ENCODE measurements at places on chromosomes 7 and 10.

DNA sequence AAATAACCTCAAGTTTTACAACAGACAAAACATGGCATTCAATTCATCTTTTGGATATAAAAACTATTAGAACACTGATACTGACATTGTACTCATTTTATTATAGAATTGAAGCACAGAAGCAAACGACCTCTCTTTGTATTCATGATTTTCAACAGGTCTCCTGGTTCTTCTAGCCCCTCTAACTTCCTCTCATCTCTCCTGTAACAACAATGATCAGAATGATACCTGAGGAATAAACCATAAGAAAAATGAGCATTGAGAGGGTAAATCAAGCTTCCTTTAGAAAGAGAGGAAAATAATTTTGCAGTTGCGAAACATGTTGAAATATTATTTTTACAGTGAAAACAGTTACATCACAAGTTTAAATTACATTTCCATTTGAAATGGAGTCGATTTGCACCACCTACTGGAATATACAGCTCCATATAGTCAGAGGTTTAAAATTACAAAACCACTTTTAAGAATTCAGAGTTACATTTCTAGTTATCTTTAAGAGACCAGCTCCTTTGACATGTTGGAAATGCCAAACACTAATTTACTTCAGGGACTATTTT is 17.5 kb upstream of the TEX36 start:
- no peak for DNase-seq

GRCh38 chr10:5470062-5470751 is 29.2 kb downstream of the CALML5 start:
- no peak for DNase-seq

- DNase-seq, result no peak
Measured at GRCh38 chr10:121449482-121449924, 148.7 kb downstream of the FGFR2 start.

DNA sequence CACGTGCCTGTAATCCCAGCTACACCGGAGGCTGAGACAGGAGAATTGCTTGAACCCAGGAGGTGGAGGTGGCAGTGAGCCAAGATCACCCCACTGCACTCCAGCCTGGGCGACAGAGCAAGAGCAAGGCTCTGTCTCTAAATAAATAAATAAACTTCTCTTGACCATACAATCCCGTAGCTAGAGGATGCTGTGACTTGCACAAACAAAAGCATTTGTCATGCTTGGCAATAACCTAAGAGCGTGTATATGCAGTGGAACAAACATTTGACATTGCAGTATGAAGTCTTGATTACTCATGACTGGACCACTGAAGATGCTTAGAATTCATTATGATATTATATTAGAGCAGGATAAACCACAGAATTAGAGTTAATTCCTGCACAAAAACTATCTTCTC is 1.4 kb upstream of the C7orf57 start:
- no peak for DNase-seq

GRCh38 chr7:140360697-140361229 is 37.6 kb downstream of the SLC37A3 start:
- DNase-seq, result no peak

DNA sequence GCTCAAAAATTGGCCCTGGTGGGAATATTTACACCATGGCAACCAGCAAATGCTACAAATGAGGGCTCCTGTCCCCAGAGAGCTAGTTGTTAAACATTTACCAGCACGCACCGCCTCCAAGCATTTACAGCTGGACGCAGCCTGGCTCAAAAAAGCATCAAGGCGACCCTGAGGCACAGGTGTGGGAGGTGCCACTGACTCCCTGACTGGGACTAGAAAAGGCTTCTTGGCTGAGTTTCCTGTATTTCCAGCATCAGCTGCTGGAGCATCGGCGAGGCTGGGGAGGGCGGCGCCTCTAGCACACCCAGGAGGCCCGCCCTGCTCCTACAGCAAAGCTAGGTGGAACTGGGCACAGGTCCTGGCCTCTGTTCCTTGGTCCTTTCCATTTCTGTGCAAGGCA is 43.5 kb upstream of the ZRANB1 start:
- DNase-seq, result no peak

DNA sequence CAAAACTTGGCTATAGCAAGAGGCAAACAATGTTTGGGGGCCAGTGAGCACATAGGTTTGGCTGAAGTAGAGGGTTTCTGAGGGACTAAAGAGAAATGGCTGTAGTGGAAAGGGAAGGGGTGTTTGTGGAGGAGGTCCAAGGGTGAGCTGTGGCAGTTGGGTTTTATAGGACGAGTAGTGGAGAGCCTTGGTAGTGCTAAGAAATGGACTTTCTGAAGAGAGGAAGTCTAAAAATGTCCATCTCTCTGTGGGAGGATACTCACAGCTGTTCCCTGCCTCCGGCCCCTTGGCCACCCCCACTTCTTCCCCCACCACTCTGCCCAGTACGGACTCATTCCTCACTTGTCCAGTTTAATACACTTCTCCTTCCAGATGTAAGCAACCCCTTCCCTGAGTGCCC is 64.3 kb downstream of the ZNF22 start:
- no peak for DNase-seq

GRCh38 chr10:21078410-21079329 is 181.6 kb upstream of the NEBL start:
- no peak for DNase-seq

- DNase-seq, result no peak
Measured at GRCh38 chr10:1567152-1567551, 170.2 kb downstream of the ADARB2 start.

DNA sequence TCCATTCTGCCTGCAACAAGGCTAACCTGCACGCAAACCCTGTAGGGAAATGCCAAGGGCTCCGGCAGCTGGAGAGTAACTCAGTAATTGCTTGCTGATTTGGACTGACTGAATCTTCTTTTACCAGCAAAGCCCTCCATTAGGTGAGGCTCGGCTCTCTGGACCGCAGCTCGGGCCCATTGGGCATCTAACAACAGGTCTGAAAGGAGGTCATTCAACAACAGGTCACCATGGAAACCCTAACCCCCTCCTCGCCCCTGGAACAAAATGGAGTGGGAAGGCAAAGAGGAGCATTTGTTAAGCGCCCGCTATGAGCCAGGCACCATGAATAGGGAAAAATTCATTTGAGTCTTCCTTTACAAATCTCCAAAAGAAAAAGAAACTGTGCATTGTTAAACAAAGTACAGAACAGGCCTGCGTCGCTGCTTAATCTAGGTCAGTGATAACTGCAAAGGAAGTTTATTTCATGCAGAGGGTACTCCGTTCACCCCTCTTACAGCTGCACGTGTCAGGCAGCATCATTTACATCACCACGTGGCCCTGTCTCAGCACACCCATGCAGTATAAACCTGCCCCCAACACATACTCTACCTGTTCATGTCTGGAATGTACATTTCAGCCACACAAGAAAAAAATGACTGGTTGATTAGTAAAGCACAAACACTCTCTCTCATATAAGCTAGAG is 248.8 kb upstream of the NEBL start:
- no peak for DNase-seq

DNA sequence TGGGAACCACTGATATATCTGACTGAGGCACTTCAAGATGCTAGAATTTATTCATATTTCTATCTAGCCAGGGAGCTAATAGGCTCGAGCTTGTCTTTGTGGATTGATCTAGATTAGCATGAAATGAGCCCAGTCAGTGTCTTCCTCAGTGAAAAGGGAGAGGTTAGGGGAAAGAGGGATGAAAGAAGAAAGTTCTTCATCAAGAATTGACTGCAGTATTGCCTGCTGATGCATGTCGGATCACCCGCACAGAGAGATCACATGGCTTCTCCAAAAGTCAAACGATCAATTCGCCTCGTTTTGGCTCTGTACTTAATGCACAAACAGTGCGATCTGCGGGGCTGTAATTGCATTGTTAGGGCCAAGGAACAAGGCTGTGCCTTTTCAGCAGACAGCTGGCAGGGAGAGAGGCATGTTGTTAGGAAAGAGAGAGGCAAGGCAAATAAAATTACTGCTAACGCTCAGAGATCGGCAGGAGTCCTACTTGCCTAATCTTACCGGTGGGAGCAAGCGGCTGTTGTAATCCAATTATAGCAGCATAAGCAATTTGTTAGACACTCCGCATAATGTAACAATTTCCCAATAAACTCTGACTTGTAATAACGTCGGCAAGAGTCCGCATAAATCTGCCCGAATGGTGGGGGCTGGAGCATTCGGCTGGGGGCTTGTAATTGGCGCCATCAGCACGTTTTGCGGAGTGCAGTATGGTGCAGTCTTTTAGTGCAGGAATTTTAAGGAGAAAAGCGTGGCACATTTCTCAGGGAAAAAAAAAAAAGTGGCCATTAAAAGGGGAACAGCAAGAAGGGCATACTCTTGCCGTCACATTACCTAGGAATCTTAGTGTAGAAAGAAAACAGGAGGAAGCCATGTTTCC is 102.1 kb downstream of the POLL start:
- no peak for DNase-seq

GRCh38 chr7:55400191-55400590 is 35.1 kb downstream of the LANCL2 start:
- no peak for DNase-seq

- DNase-seq, result no peak
Measured at GRCh38 chr7:141128506-141128905, 54.6 kb downstream of the TMEM178B start.

GRCh38 chr10:106672517-106673175 is 491.9 kb downstream of the SORCS1 start:
- no peak for DNase-seq

DNA sequence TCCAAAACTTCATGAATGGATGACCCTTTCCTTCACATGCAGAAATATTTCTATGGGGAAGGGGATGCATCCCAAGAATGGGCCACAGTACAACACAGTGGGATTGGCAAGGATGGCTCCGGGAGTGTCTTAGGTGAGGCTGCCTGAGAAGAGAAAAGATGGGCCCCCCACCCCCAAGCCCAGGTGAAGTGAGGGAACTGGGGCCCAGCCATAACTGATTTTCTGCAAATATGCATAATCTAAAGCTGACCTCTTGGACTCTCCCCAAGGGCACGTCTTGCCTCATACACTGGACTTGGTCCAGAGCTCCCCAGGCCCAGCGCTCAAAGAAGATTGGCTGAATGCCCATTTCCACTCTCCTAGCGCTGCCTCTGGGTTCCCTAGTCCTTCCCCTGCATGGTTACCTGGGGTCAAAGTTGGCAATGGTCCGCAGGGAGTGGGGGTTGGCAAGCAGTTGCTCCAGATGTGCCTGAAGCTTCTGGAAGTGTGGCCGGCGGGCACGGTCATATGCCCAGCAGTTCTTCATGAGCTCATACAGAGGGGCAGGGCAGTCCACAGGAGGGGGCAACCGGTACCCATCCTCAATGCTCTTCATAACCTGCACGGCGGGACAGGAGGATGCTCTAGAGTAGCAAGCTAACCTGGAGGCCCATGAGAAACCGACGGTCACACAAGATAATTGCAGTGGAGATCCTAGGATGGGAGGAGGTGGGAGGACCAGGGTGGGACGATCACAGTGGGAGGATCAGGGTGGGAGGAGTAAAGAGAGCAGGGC is 12.3 kb downstream of the ZYX start:
- DNase-seq, result no peak

DNA sequence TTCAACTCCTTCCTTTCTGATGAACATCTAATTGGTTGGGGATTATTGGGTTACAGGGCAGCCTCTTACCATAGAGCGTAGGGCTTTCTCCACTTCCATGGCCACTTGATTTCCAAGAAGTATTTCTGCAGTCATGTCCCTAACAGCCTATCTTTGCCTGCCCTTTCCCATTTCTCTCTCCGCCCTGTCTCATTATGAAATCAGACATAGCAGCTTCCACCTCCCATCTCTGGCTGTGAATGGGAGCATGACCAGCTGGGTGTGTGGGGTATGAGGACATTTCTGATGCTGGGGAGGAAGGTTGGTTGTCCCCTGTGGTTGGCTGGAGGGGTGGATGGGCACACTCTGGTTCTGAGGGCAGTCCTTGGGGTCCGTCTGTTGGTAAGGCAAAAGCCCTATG is 41.2 kb downstream of the ADCYAP1R1 start:
- DNase-seq, result no peak

DNA sequence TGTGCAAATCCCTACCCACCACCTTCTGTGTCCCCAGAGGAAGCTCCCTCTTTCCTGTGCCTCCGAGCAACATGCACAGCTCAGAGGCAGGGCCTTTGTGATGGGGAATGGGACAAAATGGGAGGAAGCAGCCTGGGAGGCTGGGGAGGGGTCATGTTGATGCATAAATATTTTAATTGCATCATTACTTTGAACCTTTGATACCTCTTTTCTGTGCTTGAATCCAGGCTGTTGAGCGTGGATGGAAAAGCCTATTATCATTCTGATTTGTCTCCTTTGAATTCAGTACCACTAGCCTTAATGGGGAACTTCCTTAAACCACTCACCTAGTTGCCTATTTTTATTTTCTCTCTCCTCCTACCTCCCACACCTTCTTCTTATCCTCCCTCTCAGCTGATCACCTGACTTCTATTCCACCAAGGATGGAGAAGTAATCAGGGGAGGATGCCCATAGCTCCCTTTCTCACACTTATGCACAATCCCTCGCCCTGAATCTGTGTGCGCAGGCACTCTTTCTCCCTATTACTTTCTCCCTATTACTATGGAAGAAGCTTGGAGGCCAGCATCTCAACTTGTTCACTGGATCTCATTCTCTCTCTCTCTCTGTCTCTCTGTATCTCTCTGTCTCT is 78.5 kb downstream of the SEC61G start:
- no peak for DNase-seq

DNA sequence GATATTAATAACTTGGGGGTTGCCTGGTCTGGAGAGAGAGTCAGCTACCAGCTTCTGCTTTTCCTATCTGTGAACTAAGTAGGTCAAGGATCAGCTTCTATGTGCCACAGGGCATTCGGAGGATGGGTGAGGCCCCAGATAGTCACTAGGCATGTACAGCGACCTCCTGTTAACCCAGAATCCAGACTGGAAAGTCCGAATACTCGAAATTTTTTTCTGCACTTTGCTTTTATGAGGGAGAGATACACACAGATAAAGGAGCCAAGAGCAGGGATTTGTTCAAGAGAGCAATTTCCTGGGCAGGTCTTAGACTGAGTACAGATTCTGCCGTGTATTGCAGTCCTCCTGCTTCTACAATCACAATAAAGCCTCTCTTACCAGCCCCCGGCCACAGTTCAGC is 54.2 kb downstream of the EMX2 start:
- DNase-seq, result no peak

- DNase-seq, result no peak
Measured at GRCh38 chr10:103382769-103383168, 13.5 kb downstream of the ATP5MK start.

- no peak for DNase-seq
Measured at GRCh38 chr7:401495-401894, 111.5 kb downstream of the FOXL3 start.

GRCh38 chr7:98619450-98620321 is 2.6 kb downstream of the NPTX2 start:
- no peak for DNase-seq

GRCh38 chr7:151462306-151462779 is 22.4 kb upstream of the CRYGN start:
- no peak for DNase-seq

- no peak for DNase-seq
Measured at GRCh38 chr10:3654496-3654895, 130.5 kb downstream of the KLF6 start.

DNA sequence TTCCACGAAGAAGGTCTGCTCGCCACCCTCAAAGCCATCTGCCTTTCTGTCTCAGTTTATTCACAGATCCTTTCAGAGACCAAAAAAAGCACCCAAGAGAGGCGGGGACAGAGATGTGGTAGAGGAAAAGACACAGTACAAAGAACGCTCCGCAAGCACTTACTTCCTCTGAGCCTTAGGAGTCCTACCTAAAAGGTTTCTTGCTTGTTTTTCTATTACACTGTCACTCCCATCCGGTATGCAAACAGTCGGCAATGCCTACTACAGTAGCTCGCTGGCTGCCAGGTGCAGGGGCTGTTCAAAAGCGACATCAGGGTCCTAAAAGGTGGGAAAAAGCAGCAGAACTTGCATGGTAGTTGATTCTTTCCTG is 816 bp downstream of the TECPR1 start:
- DNase-seq, result peak; percentile 34

All from activated effector memory CD4-positive, alpha-beta T cell treated with Interleukin-2 at 50 U/mL for 16 hours (primary cell).